ENCODE measurements at places on chromosomes 2 and 18.

- DNase-seq, result no peak
Measured at GRCh38 chr2:239685556-239685955, 284.7 kb upstream of the HDAC4 start.

DNA sequence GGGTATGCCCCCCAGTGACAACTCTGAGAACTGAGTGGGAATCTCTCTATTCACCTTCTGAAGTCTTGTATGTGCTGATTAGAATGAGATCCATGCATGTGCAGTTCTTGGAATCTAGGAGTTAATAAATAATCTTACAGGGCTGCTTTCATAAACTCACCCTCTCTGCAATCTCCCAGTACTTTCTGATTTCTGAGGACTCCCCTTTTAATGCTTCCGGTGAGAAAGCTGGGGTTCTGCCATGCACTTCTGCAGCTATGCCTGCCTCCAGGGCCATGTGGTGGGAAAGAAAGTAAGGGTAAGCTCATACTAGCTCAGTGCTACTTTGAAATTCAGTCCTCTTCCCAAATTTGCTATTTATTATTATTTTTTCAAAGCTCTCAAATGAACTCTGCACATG lies 432.9 kb downstream of the MTX2 start:
- DNase-seq, result no peak

- DNase-seq, result no peak
Measured at GRCh38 chr2:105262651-105263091, 21.1 kb downstream of the GPR45 start.

DNA sequence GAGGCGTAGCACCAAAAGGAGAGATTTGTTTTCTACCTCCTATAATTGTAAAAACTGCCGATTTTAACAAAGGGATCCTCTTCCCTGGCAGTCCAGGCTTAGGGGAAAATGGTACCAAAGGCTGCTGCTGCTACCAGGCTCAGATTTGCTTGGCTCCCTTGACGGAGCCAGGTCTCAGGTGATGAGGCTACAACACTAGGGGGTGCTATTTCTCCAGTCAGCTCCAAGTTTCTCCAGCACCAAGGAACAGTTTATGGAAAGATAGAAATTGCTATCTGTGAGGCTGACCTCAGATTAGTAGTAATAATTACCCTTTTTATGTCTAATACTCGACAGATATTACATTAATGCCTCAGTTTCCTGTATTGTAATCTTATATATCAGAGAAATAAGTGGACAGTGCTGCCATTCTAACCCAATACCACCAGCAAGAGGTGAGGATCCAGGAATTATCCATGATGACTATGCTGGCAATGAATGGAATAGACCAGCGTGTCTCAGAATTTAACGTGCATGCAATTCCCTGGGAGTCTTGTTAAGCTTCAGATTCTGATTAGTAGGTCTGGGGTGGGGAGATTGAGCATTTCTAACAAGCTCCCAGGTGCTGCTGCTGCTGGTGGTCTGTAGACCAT lies 111.3 kb downstream of the ESCO1 start:
- peak; percentile 29 for DNase-seq

DNA sequence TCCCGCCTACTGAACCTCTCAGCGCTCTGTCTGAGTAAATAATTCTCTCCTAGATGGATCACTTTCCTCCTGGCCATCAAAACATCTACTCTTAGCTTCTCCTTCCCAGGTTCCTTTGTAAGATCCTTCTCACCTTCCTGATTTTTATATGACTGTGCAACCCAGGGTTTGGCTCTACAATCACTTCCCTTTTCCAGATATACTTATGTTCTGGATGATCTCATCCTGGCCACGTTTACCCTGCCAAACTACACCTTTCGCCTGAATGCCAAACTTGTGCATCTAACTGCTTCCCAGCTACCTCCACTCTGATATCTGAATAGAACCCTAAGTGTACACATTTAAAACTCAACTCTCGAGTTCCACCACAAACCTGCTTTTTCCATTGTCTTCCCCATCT lies 290.5 kb upstream of the REV1 start:
- DNase-seq, result no peak

DNA sequence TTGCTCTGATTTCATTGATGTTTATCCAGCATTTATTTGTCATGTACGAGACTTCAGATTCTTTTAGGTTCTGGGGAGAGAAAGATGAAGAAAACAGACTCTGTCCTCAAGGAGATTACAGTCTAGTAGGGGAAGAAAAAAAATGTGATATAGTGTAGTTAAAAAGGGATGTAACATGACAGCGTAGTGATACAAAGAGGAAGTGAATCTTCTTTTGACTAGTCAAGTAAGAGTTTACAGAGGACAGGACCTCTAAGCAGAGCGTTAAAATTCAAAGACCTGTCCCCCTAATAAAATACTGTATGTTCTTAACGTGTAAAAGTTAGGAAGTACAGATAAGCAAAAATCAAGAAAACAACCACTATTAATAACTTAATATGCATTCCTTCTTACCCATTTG lies 47.7 kb downstream of the NCOA1 start:
- DNase-seq, result no peak

DNA sequence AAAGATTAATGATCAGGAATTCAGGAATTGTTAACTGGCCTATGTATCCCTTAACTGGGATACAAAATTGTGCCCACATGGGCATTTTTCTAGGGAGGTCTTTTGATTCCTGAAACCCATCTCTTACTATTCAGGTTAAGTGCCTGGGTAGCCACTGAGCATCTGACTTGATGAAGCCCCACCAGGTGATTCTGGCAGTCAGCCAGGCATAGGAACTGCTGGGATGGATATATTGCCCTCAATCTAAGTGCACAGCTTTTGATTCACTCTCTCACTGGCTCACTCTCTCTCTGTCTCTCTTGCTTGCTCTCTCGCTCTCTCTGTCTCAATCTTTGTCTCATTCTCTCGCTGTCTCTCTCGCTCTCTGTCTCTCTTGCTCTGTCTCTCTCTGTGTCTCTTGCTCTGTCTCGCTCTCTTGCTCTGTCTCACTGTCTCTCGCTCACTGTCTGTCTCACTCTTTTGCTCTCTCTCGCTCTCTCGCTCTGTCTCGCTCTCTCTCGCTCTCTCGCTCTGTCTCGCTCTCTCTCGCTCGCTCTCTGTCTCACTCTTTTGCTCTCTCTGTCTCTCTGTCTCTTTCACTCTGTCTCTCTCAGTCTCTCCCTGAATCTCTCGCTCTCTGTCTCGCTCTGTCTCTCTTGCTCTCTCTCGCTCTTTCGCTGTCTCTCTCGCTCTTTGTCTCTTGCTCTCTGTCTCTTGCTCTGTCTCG lies 22.3 kb downstream of the INPP1 start:
- no peak for DNase-seq

DNA sequence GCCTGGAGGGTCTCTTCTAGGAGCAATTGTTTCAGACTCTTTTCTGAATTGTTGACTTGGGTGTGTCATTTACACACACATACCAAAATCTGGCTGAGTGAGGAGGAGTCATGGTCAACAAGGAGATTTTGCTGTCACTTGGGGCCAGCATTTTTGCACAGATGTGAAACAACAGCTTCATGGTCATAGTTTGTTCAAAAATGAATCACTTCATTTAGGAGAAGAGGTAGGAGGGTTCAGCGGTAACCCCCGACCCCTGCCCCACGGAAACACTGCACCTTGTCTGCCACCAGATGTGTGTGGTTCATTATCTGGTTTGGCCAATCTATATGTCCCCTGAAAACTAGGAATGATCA lies 42.2 kb downstream of the LBH start:
- no peak for DNase-seq

GRCh38 chr2:45713591-45713990 lies 62.1 kb downstream of the PRKCE start:
- no peak for DNase-seq
